ENCODE measurements at places on chromosomes 12 and 14. TPM values are rescaled to one million over a fixed set of nuclear protein-coding genes. Genes with fewer than 3 reads are reported as not detected.

Gene CLEC4A
- total RNA-seq: 0.99 TPM

Gene MORN3
- 0.18 TPM for total RNA-seq

Gene C12orf54
- total RNA-seq: not detected

Gene CCER1
- total RNA-seq: not detected

Gene ADAM21
- not detected for total RNA-seq

Gene OR4K2
- not detected for total RNA-seq

Gene FAM90A1
- total RNA-seq: not detected

Gene DYNC1H1
- 291 TPM for total RNA-seq

Gene PRH1
- 30.4 TPM for total RNA-seq

Gene TMEM52B
- total RNA-seq: 0.21 TPM

Gene EPYC
- not detected for total RNA-seq

Gene ASCL1
- total RNA-seq: not detected

Gene KRT4
- total RNA-seq: not detected

- peak; percentile 33 for DNase-seq
Measured at GRCh38 chr14:21990116-21990515, 316.5 kb upstream of the OR4E1 start.

GRCh38 chr14:68688872-68689371 is 103.9 kb downstream of the ZFP36L1 start:
- peak; percentile 86 for DNase-seq

GRCh38 chr12:101671157-101671791 is 26.2 kb upstream of the CHPT1 start:
- DNase-seq: peak; percentile 79

DNA sequence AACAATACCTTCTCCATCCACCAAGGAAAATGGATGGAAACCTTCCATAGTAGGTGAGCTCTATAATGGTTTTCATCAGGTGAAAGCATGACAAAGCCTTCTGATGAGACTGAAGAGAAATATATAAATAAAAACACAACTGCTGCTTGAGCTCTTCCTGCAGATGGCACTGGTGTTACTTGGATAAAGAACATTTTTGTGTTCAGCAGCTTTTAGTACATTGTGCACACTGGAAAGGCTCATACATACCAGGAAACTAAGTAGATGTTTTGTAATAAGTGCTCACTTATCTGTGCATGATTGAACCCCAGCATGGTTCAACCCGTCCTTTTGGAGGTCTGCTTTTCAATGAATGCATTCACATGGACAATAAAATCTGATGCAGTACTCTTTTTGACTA is 357.3 kb upstream of the MIS18BP1 start:
- no peak for DNase-seq

DNA sequence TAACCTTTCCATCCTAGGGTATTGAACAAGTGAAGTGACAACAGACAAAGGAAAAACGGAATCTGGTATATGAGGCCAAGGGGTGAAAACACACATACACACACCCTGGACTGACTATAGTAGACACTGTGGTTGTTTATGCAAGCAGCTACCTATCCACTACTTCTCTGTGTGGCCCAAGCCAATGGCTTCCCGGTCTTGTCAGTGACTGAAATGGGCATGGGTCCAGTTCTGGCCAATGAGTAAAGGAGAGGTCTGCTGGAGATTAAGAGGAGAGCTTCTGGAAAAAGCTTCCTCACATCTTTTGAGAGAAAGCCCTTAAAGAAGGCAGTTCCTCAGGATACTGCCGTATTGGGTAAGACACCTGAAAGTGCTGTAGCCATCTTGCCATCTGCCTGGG is 19.3 kb downstream of the MBIP start:
- no peak for DNase-seq

GRCh38 chr12:52670506-52670905 is 9.7 kb downstream of the KRT1 start:
- no peak for DNase-seq

DNA sequence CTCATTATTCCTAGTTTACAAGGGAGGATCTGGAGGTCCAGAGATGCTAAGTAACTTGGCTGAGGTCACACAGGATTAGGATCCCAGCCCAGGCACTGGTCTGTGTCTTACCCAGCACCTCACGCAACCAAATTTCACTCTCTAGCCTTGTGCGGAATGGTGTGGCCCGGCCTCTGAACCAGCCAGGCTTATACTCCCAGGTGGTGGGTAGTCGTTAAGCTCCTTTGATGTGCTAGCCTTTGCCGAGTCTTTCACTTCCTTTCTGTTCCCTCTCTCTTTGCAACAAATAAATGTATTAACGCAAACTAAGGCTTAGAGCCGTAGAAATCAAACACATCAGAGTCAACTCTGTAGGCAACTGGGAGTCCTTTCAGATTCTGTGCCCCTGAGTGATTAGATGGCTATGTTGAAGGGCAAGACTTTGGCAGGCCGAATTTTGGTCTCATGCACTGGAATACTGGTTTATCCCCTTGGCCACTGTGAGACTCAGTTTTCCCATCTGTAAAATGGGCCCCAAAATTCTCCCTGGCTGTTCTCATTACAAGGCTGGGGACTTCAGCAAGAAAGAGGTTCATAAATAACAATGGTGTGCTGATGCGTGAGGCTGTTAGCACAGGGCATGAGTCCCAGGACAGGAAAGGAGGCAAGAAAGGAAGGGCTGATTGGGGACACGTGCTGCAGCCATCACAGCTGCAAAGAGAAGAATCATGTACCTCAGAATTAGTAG is 126.3 kb downstream of the AACS start:
- peak; percentile 93 for DNase-seq

- DNase-seq: no peak
Measured at GRCh38 chr12:132063491-132063890, 80.6 kb downstream of the DDX51 start.

DNA sequence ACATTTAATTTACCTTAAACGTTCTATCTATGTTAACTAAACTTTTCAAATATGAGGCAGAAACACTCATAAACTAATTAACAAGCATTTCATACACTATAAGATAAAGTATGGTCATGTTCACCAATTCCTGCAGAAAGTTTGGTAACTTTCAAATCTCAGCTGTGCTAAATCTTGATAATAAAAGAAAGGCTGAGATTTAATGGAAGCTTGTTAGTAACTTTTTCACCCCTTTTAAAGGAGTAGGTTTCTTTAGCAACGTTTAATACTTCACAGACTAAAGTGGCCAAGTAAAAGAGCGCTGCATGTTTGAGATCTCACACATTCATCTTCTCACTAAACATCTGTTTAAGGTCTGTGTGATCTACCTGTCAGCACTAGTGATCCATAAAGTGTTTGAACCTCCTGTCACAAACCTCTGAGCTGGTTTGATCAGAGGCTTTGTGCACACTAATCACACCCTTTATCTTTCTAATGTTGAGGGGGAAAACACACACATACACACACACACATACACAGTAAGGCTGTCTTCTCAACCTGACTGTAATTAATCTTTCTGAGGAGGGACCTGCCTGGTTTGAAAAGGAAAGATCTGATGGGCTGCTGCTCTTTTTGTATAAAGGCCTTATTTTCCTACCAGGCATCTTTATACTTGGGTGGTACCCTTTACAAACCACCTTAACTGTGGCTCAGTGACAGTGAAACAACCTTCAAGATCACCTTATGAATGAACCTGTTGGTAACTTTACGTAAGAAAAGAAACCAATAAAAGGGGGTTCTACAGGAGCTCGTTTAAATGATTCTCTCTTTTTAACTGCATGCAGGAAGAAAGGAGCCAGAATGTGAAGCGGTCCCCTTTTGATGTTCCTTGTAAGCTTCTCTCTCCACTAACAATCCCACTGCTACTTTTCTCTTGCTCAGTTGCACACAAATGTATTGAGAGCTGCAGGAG is 244.2 kb downstream of the SOX5 start:
- DNase-seq: no peak

DNA sequence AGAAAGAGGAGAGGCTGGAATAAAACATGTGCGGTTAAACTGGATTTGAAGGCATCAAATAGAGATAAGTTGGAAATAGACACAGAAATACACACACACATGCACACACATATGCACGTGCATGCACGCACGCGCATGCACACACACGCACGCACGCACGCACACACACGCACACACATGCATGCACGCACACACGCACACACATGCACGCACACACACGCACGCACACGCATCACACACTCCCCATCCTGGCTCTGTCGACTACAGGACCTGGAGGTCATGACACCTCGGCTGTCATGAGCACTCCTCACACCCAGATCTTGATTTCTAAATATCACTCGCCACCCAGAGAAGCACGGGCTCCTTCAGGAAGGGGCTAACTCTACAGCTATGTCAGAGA is 51.8 kb downstream of the RIMBP2 start:
- DNase-seq: no peak

DNA sequence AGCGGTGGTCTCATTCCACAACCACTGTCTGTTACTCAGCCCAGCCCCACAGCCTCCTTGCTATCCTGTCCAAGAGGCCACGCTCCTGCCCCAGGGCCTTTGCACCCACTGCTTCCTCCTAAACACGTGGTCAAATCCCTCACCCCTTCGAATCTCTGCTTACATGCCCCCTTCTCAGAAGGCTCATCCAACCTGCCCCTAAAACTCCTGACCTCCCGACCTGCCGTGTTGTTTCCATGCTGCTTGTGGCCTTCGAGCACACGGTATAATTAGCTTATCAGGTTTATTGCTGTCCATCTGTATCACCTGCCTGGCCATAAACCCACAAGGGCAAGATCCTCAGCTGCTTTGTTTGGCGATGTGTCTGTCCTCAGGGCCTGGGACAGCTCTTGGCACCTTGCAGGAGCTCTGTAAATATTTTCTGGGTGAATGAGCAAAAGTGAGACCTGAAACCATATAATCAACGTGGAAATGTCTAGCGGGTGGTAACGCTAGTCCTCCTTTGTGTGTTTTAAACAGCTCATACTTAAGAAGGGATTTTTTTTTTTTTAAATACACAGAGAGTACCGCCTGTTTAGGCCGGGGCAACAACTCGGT is 36.0 kb downstream of the SCARB1 start:
- no peak for DNase-seq

GRCh38 chr14:79910086-79910485 is 301.2 kb downstream of the DIO2 start:
- DNase-seq: no peak

GRCh38 chr12:94265539-94265938 is 117.2 kb downstream of the PLXNC1 start:
- DNase-seq: no peak

DNA sequence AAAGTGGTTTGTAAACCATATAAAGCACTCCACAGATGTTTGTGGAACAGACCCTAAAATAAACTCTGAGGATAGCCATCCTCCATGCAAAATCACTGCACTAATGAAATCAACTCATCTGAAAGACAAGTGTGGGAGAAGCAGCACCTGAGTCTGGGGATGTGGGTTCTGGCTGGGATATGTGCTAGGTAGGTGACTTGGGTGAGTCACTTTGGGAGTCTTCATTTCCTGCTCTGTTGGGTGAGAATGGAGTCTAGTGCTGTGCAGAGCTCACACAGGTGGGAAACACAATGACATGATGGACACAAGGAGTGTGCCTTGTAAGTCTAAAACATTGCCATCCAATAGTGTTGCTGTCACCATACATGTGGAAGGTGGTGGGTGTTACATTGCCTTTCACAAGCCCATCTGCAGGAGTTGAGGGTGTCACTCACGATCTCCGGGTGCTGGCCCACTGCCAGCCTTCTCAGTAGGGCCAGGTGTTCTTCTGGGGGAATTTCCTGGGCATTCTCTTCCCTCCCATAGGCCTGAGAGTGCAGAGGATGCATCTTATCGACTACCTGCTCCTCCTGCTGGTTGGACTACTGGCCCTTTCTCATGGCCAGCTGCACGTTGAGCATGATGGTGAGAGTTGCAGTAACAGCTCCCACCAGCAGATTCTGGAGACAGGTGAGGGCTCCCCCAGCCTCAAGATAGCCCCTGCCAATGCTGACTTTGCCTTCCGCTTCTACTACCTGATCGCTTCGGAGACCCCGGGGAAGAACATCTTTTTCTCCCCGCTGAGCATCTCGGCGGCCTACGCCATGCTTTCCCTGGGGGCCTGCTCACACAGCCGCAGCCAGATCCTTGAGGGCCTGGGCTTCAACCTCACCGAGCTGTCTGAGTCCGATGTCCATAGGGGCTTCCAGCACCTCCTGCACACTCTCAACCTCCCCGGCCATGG is 2.0 kb downstream of the SERPINA4 start:
- no peak for DNase-seq

GRCh38 chr12:45986641-45987339 is 3.6 kb downstream of the SCAF11 start:
- peak; percentile 65 for DNase-seq

DNA sequence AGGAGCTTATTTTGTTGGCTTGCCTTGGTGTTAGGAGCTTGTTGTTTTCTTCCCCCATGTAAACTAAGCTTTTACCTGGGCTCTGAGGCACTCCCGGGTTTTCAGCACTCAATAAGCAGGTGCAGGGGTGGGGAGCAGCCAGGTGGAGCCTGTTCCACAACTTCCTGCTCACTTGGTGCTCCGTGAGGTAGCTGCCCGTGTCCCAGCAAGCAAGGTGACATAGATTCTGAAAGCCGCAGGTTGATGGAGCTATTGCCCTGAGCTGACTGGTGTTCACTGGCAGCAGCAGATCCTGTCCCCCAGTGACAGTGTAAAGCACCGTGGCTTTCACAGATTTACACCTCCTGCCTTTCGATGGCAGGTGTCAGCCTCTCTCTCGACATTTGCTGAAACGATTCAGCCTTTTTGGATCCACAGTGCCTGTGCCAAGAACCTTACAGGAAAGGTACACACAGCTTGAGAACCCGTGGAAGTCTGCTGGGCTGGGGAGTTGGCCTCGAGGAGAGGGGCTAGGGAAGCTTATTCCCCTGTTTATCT is 295.7 kb upstream of the FKBP4 start:
- DNase-seq: peak; percentile 1

GRCh38 chr14:33184587-33184986 is 245.9 kb downstream of the NPAS3 start:
- DNase-seq: no peak

DNA sequence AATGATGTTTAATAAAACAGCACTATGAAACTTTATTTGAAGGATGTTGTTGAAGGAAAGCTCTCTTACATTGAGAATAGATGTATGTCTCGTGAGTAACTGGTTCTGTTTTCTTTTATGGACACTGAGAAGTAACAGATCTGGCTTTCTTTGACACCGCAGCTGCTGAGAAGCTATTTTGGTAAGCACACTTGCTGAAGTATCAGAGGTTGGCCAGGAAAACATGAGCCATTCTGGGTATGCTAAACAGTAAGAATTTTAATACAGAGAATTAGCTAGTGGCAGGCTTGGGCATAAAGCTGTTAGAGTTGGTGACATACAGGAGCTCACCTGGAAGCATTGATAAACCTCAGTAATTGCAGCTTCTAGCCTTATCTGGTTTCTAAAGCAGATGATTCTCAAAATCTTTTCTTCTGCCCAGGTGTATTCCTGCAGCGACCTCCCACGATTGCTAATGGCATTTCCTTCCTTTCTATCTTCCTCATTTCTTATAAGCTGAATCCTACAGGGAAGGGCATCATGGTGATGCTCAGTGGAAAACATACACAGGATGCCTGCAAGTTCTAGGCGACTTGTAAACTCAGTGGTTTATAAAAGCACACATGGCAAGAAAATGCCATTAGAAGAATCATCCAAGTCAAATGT is 291.6 kb upstream of the SLC16A7 start:
- no peak for DNase-seq

GRCh38 chr12:122161682-122162081 is 12.3 kb downstream of the IL31 start:
- DNase-seq: no peak

GRCh38 chr12:4518106-4518728 is 20.5 kb upstream of the RAD51AP1 start:
- no peak for DNase-seq
